ENCODE measurements at places on chromosomes 4 and X.

DNA sequence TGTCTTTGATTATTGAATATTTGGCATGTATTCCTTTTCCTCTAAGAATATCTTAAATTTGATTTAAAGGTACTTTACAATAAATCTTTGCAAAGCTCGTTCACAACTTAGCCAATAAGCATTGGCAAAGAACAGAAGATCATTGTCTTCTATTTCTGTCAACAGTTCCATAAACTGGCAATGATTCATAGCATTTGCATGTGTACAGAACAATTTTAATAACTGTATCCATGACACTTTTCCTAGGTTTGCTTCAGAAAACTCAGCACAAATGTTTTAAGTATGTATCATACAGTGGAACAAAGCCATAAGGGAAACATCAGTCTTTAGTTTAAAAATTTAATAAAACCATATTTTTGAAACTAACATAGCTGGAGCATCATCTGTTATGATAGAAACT lies 462.7 kb upstream of the RPS6KA3 start:
- DNase-seq: no peak

- DNase-seq: no peak
Observed at GRCh38 chr4:159272273-159273140, 169.6 kb downstream of the RAPGEF2 start.

GRCh38 chrX:151175283-151176062 lies 911 bp upstream of the GPR50 start:
- DNase-seq: no peak

GRCh38 chr4:16508968-16509367 lies 282.7 kb upstream of the TAPT1 start:
- no peak for DNase-seq

- no peak for DNase-seq
Observed at GRCh38 chrX:17706676-17707075, 30.6 kb upstream of the SCML1 start.

DNA sequence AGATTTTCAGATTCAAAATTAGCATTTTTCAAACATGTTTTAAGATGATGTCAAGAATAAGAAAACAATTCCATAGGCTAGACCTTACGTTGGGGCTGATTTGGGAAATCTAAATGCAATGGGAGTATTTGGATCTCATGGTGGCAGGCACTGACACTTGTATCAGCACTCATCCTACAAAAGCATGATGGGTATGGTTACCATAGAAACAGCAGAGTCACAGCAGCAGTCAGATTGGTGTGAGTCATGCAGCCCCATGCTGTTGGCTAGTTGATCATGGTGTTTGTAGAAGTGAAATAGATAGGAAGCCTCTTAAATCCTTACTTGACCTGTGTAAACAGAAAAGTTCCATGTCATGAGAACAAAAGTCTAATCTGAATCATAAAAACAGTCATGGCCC lies 1637.3 kb upstream of the PABPC4L start:
- DNase-seq: no peak

DNA sequence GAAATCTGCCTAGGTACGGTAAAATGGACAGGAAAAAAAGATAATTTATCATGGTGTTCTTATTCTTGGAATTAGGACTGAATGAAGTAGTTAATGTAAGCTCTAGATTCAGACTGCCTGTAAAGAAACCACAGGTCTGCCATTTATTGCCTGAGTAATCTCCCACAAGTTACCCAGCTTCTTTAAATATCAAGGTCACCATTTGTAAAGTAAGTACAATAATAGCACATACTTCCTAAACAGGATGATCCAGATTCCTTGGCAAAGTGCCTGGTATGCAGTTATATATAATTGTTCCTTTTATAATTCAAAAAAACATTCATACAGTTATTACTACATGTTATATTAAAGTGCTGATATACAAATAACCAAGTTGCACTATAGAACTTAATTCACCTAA lies 368.6 kb downstream of the HNRNPD start:
- no peak for DNase-seq

- DNase-seq: no peak
Observed at GRCh38 chrX:153592966-153593688, 5.8 kb downstream of the CCNQ start.

- no peak for DNase-seq
Observed at GRCh38 chrX:16671005-16671404, 21.0 kb downstream of the S100G start.

GRCh38 chrX:274904-275475 lies 6.2 kb upstream of the PLCXD1 start:
- no peak for DNase-seq

DNA sequence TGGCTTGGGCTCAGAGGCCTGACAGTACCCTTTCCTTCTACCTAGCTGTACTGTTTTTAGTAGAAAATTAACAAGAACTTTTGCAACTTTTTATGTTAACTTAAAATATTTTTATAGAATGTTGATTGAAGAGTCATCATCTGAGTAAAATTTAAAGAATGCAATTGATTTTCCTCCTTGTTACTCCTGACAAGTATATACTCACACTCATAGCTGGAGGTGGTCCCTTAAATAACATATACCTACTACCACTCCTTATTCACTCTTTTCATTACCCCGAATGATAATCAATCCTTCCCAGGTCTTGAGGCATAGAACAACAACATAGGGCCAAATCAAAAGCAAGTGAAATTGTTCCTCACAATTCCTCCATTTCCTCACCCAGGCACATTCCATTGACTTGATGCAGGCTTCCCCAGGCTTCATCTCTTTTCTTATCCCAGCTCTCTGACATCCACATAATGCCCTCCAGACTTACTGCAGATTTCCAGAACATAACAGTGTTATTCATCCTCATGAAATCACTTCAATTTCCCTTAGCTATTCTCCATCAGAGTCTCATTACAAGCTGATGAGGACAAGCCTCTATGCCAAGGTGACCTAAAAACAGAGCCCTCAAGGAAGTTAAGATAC lies 73.2 kb upstream of the ANXA10 start:
- DNase-seq: no peak

DNA sequence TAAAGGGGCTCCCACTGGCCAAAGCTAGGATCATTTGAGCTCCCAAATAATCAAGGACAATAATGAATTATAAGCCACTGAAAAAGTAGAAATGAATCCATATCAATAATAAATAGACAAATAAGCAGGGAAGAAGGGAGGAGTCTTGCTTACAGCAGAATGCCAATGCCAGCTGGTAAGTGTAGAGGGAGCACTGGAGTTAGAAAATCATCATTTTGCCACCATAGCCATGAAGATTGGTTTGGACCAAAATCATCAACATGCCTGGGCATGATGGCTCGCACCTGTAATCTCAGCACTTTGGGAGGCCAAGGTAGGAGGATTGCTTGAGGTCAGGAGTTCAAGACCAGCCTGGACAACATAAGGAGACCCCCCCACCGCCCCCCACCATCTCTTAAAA lies 20.4 kb upstream of the SH3KBP1 start:
- no peak for DNase-seq

DNA sequence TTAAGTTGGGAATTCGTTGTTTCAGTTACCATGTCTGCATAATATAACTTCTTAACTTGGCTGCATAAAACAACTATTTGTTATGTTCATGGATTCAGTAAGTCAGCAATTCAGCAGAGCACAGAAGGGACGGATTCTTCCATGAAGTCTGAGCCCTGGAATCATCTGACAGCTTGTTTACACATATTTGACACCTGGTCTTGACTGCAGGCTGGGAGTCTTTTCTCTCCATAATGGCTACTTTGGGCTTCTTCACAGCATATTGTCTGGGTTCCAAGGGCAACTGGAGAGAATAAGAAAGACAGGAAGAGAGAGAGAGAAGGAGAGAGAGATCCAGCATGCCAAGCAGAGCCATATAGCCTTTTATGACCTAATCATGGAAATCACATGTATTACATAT lies 23.1 kb downstream of the CENPC start:
- DNase-seq: no peak

DNA sequence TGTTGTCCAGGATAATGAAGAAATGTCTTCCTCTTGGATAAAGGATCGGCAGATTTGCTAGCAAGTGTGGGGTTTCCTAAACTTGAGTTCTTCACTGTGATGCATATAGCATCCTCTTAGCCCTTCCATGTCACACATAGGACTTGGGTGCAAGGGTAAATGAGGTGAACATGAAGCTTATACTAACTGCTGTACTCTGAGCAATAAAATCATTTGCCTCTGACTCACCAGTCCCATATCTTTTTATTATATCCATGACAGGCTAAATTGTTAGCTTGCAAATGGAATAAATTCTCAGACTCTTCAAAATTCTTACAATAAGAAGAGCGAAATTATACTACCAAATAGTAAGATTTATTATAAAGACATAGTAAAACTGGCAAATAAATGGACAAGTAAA lies 14.7 kb upstream of the TBC1D1 start:
- DNase-seq: no peak

DNA sequence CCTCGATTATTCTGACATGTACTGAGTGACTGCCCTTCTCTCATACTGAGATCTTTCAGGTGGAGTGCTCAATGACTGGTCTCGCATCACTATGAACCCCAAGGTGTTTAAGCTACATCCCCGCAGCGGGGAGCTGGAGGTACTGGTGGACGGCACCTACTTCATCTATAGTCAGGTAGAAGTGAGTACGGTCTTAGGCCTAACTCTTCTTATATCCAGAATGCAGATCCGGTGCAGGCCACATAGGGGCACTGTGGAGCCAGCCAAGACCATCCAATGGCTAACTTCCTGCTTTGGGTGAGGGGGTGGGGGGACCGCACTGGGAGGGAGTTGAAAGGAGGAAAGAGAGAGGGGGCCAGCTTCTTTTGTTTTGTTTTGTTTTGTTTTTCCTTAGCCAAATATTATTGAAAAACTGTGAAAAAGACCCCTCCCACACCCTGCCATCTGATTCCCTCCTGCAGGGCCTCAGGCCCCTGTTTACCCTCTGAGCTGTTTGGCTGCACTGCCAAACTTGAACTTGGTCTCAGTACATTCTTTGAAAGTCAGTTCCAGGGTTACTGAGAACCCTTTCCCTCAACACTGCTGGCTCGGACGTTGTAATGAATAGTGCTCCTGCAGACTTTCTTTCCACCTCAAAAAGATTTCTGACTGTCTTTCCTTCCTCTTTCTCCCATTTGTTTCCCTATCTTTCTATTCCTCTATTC lies 16.2 kb downstream of the AWAT2 start:
- no peak for DNase-seq

- DNase-seq: no peak
Observed at GRCh38 chr4:24765376-24765988, 29.9 kb upstream of the SOD3 start.

- DNase-seq: no peak
Observed at GRCh38 chr4:3303565-3303824, 10.7 kb downstream of the RGS12 start.

DNA sequence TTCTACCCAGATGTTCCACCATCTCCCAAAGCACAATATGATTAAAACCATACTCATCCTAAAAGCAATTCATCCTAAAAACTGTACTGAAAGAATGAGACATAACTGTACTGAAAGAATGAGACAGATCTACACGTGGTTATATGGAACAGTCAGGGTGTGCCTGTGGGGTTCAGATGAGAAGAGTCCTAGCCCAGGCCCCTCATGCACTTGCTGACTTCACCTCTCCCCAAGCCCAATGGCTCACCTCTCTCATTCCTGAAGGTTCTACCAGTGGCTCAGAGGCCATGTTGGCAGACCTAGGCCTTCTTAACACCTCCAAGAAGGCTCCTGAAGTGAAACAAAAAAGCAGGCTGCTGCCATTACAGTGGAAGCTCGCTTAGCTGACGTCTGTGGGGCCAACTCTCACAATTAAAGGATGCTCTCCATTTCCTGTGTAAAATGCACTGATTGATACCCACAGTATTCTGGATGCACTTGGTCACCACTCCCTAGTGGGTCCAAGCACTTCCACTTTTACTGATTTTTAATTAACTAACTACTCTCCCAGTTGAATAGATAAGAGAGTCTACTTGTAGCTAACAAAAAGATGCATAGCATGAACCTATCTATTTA lies 3.8 kb downstream of the PLAC1 start:
- no peak for DNase-seq

DNA sequence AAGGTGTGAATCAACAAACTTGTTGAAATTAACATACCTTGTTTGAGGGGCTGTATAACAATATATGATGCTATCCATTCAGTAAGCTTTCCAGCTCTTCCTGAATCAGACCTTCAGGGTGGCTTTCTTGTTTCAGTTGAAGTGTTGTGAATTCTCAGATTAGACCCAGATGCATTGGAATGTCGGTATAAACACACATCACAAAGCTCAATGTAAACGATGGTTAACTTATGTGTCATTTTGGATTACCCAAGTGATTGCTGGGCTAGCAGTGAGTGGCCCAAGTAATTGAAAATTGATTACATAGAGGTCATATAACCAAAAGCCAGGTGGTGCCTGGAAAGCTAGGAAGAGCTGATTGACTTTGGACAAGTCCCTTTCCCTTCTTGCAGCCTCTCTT lies 115.0 kb downstream of the SHROOM4 start:
- DNase-seq: no peak

- DNase-seq: no peak
Observed at GRCh38 chr4:141036786-141037185, 96.5 kb downstream of the RNF150 start.

- no peak for DNase-seq
Observed at GRCh38 chr4:97396605-97397004, 746.7 kb downstream of the STPG2 start.

DNA sequence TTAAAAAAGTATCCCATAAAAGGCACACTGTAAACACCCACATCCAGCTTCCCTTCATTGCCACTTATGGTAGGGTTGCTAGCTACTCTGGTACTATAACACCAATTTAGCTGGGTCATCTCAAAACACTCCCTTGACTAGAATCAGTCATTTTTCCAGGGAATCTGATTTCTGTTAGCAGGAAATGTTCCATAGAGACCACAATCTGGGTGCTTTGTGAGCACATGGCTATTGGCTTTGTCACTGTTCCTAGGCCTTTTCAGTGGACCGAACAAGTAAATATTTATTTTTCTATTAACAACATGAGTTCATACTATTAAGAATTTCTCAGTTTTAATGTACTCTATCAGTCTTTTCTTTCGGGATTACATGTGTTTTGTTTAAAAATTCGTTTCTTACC lies 404.7 kb upstream of the GNPDA2 start:
- no peak for DNase-seq

DNA sequence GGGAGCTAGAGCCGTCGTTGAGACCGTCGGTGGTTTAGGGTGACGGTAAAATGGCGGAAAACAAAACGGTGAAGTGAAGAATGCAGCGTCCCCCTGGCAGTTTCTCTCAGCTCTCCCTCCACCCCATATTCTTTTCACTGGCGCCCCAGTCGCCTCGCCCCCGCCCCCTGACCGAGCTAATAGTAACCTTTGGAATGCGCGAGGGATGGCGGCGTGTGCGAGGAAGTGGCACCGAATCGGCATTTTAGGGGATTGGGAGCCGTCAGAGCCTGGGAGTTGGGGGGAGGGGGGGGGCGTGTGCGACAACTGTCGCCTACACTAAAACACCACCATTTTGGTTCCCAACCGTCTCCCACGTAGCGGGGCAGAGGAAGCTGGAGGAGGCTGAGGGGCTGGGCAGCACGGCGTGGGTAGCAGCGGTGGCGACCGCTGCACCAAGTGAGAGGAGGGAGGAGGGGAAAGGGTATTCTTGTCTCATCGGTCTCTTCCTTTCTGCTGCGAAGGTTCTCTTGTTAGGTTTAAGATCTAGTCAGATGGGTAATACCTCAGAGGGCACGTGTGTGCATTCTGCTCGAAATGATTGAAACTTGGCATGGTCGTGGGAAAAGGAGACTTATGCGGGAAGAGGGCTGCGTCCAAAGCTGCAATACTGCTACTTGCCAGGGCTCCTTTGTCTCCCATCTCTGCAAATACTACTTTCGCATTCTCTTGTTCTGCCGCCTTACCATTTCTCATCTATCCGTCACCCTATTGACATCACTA lies 840 bp downstream of the ZNF711 start:
- no peak for DNase-seq

Data from stimulated activated CD4-positive, alpha-beta T cell treated with anti-CD3 and anti-CD28 coated beads, Interleukin-15, amount 100 ng/mL, for 1 hour (primary cell).